ENCODE measurements at places on chromosomes 6 and 20.

DNA sequence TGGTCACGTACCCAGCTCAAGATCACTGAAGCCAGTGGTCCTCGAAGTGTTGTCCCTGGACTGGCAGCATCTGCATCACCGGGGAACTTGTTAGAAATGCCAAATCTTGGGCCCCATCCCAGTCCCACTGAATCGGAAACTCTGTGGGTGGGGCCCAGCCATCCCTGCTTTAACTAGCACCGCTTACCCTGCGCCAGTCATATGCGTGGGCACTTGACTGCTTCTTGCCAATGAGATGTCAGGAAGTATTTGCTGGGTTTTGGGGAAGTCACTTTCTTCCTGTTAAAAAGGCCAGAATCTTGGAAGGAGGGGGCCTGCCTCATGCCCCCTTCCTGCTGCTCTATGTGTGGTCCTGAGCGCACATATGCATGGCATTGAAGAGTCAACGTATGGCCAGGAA lies 11.7 kb upstream of the SULF2 start:
- no peak for DNase-seq

DNA sequence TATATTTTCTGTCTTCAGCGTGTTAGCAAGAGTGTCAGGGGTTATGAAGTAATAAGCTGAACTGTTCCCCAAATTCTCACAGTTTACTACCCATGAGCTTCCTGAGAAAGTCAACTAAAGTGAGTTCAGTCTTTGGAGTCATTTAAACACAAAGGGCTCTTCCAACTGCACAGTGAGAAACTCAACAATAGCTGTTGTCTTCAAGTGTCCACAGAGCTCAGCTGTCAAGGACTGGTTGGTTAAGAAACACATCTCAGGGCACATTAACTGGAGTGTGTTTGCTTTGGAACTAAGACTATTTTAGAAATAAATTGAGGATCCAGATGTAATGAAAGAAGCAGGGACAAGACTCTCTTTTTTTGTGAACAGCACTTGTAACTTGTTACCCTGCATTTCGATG lies 241.4 kb upstream of the SOX4 start:
- DNase-seq, result no peak

DNA sequence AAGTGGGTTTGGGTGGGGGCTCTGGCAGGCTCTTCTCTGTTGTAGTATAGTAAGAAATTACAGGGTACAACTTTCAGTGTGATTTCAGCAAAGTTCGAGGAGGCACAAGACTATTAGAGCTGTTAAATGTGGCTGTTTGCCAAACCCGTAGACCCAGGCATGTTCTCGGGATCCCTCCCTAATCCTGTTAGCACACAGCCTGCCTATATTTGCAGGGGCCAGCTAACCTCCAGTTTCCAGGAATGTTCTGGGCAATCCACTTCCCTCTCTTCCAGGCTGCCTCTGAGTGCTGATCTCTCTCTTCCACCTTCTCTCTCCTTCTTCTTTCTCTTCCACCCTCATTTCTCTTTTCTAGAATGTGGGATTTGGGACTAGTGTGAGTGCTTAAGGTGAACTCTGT lies 34.8 kb upstream of the ZFP64 start:
- DNase-seq, result no peak

DNA sequence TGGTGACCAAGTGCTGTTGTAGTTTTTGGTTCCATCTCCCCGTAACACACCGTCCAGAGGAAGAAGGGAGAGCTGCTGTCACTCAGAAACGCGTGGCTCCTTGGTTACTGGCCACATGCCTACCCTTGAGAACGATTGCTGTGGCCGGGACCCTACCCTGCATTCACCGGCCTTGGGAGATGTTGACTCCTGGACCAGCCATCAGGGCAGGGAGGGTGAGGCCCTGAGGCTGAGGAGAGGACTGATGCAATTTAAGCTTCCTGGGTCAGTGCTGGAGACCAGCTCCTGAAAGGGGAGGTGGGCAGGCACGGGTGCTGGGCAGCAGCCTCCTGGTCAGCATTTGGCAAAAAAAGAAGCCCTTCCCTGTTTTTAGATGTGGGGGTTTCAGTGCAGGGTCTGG lies 31.5 kb downstream of the ERMARD start:
- DNase-seq, result no peak

GRCh38 chr6:11500008-11500407 lies 37.5 kb upstream of the TMEM170B start:
- no peak for DNase-seq

DNA sequence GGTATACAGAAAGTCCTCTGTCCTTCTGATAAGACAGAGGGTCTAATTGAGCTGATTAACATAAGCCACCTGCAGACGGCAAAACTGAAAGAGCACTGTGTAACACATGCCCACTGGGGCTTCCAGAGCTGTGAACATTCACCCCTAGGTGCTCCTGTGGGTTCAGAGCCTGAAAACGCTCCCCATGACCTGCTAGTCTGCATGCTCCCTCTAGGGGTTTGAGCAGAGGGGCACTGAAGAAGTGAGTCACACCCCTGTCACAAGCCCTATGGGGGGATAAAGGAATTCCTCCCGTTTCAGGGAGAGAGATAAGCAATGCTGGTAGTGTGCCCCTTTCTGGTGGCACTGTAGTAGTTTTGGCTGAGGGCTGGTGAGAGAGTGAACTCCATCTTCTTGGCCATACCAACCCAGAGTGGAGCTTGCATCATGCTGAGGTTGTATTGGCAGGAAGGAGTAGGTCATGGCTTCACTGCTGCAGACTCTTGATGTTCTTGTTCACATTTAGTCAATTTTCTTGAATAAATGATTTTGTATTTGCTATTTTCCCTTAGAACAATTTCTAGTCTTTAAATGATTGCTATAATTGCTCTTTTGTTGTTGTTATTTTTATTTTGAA lies 637.5 kb upstream of the MAN1A1 start:
- no peak for DNase-seq

DNA sequence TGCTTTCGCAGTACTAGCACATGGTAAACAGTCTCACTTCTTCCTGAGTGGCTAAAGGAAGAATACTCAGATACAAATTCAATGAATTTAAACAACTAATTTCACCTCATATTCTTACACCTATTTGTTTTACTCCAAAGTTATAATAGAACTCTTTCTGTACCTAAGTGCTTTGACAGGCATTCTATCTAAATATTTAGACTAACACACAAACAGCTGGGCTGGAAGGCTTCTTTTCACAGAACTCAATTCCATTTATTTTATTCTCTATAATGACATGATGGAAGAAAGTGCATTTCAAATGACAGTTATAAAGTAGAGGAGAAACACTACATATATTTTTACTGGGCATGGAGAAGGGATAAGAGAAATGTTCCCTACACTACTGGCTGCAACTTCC lies 384.9 kb upstream of the SPTLC3 start:
- no peak for DNase-seq

- DNase-seq, result peak; percentile 28
Observed at GRCh38 chr6:157613011-157613522, 210.0 kb upstream of the SNX9 start.

Data from LoVo (cell line).